Right atrium auricular region (tissue), 2 donors: ENCODE measurements at places on chromosomes 2 and 18. TPM values are rescaled to one million over a fixed set of nuclear protein-coding genes. Genes with fewer than 3 reads are reported as not detected.

Gene PLCD4
- total RNA-seq, result 0.70 TPM

Gene OSBPL6
- total RNA-seq, result 11.5 TPM

Gene ASAP2
- total RNA-seq, result 13.2 TPM

Gene CYS1
- total RNA-seq, result 4.8 TPM

Gene TIA1
- 27.2 TPM for total RNA-seq

Gene ALPP
- total RNA-seq, result not detected

Gene SFT2D3
- total RNA-seq, result 5.9 TPM

Gene EGR4
- not detected for total RNA-seq

Gene CIDEA
- 3.9 TPM for total RNA-seq

Gene RTKN
- total RNA-seq, result 10.4 TPM

Gene ADD2
- 1.1 TPM for total RNA-seq

Gene GPR45
- not detected for total RNA-seq

Gene GBX2
- not detected for total RNA-seq

Gene LYPD6B
- not detected for total RNA-seq

Gene MERTK
- total RNA-seq, result 13.7 TPM

DNA sequence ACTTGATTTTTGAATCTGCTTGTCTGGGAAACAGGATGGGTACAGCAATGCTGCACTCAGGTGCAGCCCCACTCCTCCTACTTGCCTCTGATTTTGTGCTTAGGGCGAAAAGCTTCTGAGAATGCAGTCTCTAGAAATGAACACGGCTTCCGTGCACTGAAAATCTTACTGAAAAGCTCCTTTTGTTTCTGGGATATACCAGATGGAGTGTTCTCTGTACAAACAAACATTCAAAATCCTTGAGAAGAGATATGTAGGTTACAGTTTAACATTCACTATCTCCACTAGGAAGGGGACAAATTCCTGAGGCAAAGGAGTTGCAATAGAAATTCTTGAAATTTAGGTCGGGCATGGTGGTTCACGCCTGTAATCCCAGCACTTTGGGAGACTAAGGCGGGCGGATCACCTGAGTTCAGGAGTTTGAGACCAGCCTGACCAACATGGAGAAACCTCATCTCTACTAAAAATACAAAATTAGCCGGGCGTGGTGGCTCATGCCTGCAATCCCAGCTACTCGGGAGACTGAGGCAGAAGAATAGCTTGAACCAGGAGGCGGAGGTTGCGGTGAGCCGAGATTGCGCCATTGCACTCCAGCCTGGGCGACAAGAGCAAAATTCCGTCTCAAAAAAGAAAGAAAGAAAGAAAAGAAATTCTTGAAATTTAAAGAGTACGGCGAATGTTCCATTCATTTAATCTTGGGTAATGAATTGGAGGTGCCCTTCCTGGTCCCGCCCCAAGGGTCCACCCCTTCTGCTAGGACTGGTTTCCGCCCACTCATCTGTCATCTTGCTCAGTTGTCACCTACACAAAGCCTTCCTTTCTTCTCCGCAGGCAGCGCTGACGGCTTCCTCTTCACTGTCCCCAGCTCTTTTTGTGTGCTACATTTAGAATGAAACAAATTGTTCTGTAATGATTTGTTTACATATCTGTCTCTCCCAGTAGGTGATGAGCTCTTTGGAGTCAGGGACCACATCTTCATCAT lies 92.4 kb downstream of the SOCS6 start:
- DNase-seq, result no peak

- no peak for DNase-seq
These were observed 449.2 kb upstream of the DCC start for GRCh38 chr18:51890762-51891161.

GRCh38 chr2:241066893-241067341 lies 35.2 kb downstream of the MTERF4 start:
- DNase-seq, result peak; percentile 36

GRCh38 chr2:46803547-46803878 lies 112.1 kb downstream of the MCFD2 start:
- peak; percentile 58 for DNase-seq

DNA sequence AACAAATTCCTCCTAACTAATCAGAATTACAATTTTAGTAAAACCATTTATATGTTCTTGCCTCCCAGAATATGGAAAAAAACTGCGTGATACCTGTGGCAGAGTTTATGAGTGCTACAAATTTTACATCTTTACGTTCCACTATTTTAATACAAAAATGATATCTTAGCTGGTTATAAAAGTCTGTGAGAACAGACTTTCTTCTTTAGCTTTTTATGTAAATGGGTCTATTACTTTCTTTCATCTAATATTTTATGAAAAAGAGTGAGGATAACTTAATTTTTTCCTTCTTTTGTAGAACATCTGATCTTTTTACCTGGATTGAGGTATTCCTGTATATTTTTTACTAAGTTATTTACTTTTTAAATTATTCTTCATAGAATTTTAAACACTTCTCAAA lies 22.1 kb upstream of the REG3A start:
- no peak for DNase-seq

GRCh38 chr2:32882816-32883810 lies 63.6 kb upstream of the LTBP1 start:
- no peak for DNase-seq

GRCh38 chr2:238884812-238885408 lies 37.0 kb downstream of the TWIST2 start:
- no peak for DNase-seq

- no peak for DNase-seq
These were observed 107.9 kb downstream of the CABLES1 start for GRCh38 chr18:23243178-23243577.

DNA sequence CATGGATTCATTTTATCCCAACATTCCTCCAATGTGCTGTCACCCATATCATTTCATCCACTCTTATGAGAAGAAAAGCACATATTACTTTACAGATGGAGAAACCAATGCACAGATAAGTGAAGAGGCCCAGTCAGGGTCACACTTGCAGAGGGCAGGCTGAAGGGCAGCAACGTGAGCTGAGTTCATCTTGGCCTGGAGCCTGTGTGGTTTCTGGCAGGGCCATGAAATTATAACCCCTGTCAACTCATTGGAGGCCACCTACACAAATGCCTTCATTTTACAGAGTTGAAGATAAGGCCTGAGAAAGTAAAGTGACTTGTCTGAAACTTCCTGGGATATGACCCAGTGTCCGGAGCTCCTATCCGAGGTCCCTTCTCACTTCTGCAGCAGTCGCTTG lies 88.4 kb upstream of the NRP2 start:
- no peak for DNase-seq

DNA sequence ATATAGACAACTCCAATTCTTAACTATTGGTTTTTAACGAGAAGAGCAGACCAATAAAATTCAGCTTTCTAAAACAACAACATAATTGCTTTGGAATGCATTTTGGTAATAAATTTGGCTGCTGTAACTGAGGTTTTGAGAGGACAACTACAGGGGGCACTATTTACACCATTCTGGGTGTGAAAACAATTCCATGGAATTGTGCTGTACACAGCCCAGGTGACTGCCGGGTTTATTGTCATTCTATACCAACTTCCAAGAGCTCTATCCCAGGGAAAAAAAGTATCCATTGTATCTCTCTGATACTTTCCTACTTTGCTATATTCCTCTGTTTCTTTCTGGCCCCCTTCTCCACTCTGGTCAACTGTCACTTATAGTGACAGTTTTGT lies 38.4 kb downstream of the IRS1 start:
- no peak for DNase-seq

DNA sequence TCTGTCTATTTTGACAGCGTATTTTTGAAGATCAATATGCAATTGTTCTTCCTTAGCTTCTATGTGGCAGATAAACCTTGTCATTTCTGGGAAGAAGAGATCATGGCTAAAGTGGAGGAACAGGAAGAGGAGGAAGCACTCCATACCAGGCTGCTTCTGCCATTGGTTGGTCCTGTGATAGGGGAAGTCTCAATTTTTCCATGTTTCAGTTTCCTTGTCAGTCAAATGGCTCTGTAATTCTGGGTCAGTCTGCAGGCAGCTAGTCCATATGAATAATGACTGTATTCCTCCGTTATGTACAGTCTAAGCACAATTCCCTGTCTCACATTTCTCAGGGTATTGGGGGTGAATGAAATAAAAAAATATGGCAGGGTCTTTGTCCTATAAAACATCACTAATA lies 277.6 kb upstream of the CXCR4 start:
- no peak for DNase-seq

GRCh38 chr2:39858677-39859076 lies 79.6 kb upstream of the THUMPD2 start:
- DNase-seq, result no peak

- peak; percentile 85 for DNase-seq
These were observed 60.6 kb downstream of the SLC16A14 start for GRCh38 chr2:230007931-230008707.

DNA sequence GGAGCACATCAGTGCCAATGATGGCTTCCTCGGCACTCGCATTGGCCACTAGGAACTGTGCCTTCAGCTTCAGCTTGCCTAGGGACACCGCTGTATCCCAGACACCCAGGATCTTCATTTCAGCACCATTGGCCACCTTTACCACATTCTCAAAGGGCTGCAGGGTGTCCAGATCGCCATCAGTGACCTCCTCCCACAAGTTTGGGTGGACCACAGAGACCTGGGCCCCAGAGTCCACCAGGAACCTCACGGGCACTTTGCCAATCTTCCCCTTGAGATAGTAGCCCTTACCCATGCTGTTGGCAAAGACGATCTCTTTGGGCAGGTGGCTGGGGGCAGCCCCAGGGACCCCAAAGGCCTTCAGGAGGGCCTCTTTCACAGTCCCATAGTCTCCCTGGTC lies 610 bp downstream of the ASPRV1 start:
- DNase-seq, result no peak

DNA sequence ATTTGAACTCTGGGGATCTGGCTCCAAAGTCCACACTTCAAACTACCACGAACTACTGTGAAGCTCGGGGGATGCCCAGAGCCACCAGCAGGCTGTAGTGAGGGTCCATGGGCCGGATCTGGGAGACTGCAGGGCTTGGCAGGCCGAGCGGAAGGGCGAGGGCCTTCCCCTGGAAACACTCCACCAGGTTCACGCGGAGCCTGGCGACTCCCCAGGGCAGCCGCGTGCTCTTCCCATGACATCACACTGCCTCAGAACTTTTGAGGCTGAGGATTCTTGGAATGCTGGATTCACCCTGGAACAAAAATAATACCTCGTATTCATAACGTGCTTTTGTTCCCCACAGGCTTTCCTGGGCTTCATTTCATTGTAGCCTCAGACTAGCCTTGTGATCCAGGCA lies 201.0 kb downstream of the SMAD7 start:
- DNase-seq, result peak; percentile 87

DNA sequence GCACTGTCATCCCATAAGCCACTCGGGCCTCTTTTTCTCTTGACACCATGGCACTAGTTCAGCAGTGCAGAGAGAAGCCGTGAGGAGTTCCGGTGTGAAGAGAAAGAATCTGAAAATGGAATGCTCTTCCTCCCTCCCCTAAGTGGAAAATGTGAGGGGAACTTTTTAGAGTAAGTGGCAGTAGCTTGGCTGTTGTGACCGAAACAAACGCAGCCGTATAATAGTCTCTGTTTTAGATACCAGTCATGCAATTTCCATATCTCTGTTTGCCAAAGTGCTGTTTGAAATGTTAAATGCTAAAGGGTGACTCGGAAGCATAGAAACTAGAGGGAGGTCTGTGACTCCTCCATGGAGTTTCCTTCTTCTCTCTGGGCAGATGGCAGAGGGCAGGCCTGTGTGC lies 122.9 kb downstream of the MTCL1 start:
- no peak for DNase-seq

GRCh38 chr18:3511980-3512379 lies 62.0 kb downstream of the TGIF1 start:
- DNase-seq, result no peak

GRCh38 chr2:50438259-50438658 lies 593.7 kb downstream of the NRXN1 start:
- DNase-seq, result no peak

DNA sequence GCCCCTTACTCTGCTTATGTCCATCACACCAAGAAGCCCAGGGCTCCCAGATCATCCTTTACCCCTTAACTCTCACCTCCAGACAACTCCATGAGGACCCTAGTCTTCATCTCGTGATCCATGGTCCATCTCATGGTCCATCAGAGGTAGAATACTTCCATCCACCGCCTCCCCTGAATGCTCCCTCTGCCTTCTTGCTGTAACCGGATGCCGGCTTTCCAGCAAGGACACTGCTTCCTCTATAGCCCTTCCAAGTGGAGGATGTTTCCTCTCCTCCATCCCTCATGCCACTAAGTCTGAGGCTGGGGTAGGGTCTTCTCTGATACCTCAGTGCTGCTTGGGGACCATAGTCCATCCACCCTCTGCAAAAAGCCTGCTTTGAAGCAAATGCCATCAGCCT lies 118.6 kb upstream of the SIX2 start:
- DNase-seq, result no peak

DNA sequence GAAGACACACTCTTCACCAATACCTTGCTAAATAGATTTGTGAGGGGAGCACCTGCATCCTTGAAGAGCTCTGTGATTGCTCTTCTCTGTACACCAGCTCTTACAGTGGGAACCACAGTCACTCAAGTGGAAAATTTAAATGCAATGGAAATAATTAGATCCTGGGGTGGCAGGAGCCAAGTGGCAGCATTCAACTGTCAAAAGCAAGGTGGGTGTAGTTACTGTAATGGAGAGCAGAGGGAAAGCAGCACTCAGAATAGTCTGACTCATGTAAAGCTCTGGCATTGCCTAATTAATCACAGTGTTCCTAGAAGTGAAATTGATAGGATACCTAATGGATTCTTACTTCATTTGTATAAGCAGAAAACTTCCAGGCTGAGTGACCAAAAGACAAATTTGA lies 245.8 kb downstream of the KCNE4 start:
- no peak for DNase-seq

DNA sequence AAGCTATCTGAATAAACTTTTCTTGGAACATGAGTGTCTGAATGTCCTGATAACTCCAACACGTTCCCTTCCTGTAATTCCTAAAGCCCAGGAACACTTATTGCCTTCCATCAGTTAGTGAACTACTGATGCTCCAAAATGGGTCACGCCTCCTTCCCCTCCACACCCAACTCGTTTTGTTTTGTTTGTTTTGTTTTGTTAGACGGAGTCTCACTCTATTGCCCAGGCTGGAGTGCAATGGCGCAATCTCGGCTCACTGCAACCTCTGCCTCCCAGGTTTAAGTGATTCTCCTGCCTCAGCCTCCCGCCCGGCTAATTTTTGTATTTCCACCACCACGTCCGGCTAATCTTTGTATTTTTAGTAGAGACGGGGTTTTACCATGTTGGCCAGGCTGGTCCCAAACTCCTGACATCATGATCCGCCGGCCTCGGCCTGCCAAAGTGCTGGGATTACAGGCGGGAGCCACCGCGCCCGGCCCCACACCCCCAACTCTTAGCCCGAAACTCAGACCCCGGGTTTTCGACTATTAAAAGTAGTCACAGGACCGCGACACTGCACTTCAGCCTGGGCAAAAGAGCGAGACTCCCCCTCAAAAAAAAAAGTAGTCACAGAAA lies 774 bp downstream of the IER3IP1 start:
- no peak for DNase-seq

DNA sequence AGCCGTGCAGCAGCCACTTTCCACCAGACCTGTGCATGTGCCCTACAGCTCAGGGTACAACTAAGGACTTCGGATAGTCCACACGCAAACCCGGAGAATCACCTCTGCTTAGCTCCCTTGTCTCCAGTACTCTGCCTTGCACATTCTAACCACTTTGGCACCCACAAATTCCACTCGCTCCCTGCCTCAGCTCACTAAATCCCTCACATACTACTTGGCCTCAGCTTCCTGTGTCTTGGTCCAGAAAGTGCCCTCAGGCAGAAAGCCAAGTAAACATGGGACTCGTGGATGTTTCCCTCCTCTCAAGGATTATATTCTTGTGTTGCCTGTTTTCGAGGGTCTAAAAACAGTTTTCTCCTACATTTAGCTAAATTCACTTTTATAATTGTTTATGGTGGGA lies 157.8 kb upstream of the DAPL1 start:
- no peak for DNase-seq
